ENCODE measurements at places on chromosomes 5 and 9.

DNA sequence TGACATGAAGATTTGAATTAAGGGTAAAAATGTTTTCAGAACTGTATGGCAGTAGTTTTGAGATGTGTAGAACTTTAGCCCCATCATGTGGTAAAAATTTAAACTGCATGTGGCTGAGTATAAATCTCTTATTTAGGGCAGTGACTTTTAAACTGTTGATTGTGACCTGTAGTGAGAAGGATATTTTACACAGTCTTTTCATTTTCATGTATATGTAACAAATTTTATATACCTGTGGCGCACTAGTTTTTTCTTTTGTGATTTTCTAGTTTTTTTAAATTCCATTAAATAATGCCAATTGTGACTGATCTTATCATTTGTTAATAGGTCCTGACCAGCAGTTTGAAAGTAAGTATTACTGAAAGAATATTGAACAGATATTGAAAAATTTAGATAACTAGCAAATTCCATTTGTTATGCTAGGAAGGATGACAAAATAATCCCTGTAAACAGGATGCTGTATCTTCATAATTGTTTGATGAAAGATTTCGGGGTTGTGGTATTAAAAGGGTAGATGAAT lies 47.2 kb downstream of the GPBP1 start:
- peak; percentile 70 for DNase-seq

- DNase-seq, result no peak
Observed at GRCh38 chr9:86274821-86275643, 7.3 kb downstream of the ISCA1 start.

DNA sequence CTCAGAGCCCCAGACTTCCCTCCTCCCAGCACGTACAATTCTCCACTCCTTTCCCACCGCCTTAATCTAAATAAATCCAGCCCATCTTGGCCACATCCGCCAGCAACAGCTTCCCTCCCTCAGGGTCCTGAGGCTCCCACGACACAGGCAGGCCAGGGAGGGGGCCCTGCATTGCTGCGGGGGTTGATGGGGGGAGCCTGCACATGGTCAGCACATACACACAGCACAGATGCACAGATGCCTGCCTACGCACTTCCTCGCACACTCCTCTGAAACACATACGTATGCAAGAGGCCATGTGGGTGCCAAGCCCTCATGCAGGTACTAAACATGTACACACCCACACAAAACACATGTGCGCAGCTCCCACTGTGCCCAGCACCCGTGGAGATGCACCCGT lies 14.8 kb downstream of the PDGFRB start:
- DNase-seq, result no peak

GRCh38 chr9:126842977-126843799 lies 17.3 kb upstream of the ZBTB34 start:
- no peak for DNase-seq

- peak; percentile 14 for DNase-seq
Observed at GRCh38 chr5:81971111-81971711, 612 bp upstream of the ATG10 start.

GRCh38 chr5:59421986-59422941 lies 471.3 kb downstream of the PDE4D start:
- no peak for DNase-seq

DNA sequence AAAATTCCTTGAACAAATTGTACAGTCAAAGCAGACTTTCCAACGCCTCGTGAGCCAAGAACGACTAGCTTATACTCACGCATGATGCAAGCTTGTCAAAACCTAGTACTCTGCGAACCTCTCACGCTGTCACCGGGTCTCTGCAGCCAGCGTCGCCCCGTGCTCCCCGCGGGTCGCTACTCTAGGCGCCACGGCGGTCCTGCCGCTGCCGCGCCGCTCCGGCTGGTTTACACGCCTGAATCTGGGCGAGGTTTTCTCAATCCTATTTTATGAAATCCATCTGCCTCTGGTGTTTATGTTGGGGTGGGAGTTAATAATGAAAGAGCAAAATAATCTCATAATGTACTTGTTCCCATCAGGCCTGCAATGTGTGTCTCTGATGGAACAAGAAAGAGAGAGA lies 90.9 kb downstream of the SV2C start:
- DNase-seq, result no peak

DNA sequence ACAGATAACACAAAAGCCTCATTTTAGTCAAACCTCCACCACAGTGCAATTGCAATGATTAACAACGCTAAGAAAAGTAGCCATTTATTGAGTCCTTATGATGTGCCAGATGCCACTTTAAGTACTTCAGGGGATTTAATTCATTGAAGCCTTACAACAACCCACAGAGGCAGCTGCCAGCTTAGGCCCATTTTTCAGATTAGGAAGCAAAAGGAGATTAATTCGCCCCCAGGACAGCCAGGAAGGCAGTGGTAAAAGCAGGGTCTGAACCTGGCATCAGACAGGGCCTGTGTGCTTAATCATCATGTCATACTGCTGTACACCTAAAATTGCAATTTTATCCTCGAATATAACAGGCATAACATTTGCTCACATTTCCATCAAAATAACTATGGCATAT lies 23.9 kb downstream of the MED27 start:
- DNase-seq, result no peak

- DNase-seq, result no peak
Observed at GRCh38 chr9:102054811-102055210, 316.4 kb upstream of the GRIN3A start.

DNA sequence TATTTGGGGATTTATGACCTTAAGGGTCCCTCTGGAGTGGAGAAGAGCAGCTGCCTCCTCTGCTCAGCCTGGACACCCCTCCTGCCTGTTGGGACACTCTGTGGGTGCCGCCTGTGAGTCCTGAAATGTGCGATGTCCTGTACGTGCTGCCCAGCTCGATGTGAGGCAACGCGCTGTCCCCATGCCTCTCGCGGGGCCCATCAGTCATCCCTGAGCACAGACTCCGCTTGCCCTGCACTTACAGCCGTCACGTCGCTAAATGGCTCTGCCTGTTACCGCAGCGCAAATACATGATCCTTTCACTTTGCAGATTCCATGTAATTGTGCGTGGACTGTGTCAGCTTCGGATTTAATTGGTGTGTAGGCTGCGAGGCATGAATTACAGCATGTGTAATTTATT lies 27.1 kb downstream of the IRX4 start:
- no peak for DNase-seq

DNA sequence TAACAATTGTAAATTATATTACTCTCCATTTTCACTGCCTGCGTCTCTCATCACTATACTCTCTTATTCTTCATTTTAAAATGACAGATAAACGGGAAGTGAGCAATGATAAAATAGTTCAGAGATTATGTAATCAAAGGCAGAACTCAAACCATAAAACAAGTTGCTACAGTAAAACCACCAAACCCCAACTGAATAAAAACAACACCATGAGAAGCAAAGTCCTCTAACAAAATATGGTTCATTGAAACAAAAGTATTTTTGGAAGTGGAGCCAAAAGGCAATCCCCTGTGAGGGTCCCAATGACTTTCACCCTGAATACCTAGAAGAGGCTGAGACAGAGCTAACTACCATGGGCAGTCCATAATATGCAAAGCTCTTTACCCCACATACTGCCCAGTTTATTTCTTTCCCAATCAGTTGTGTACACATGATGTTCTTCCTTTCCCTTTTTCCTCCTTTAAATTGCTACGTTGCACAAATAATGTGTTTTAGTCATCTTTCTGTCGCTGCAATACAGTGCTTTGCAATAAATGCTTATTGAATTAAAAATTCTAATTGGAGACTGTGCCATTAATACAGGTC lies 64.0 kb upstream of the PTGER4 start:
- DNase-seq, result peak; percentile 15

DNA sequence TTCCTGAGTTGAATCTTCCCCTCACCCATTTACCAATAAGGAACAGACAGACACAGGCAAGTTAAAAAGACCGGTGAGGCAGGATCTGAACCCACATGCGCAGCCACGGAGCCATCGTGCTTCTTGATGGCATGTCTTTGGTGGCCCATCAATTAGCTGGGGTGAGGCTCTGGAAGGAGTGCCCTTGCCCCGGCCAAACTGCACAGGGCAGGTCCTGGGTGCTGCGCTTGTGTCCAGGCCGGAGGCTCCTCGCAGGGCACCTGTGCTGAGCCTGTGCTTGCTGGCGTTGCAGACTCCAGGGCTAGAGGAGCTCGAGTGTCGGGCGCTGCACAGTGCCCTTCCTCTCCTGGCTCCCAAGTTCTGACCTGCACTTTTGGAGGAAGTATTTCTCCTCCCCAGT lies 66.4 kb downstream of the PSMB7 start:
- no peak for DNase-seq

DNA sequence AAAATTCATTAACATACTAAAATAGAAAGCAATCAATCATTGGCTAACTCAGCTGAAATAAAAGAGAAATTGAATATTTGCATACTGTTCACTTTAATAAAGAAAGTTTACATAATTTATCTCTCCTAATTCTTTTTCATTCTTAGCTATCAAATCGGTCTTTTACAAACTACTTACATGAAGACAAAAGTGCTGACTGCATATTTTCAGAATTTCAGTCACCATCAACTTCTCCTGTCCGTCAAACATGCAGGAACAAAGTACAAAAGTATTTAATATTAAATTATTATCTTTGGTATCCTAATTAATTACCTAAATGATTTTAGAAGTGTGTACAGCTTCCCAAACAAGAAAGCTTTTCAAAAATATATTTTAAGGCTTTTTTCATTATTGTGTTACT lies 248.4 kb downstream of the CYLC2 start:
- no peak for DNase-seq

DNA sequence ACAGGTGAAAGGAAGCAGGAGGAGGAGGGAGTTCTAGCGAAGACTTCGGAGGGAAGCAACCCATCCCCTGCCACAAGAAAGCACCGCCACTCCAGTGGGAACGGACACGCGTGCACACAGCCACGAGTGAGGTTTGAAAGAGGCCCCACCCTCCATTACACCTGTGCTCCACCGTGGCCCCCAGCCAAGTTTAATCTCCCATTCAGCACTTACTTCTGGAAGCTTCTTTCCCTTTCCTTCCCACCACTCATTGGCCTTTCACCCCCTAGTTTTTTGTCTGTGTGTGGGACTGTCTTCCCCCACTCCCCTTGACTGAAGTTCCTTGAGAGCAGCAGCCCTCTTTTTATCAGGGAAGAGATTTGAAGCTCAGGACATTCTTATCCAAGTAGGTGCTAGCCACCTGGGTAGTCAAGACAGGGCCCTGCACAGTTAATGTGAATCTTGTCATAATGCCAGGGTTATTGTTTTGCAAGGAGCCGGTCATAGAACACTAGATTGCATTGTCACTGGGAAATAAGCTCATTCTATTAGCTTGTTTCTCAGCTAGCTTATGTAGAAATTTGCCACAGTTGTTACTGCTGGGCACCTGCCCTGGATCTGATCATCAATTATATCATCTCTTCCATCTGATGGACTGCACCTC lies 256.0 kb downstream of the DOCK8 start:
- no peak for DNase-seq

DNA sequence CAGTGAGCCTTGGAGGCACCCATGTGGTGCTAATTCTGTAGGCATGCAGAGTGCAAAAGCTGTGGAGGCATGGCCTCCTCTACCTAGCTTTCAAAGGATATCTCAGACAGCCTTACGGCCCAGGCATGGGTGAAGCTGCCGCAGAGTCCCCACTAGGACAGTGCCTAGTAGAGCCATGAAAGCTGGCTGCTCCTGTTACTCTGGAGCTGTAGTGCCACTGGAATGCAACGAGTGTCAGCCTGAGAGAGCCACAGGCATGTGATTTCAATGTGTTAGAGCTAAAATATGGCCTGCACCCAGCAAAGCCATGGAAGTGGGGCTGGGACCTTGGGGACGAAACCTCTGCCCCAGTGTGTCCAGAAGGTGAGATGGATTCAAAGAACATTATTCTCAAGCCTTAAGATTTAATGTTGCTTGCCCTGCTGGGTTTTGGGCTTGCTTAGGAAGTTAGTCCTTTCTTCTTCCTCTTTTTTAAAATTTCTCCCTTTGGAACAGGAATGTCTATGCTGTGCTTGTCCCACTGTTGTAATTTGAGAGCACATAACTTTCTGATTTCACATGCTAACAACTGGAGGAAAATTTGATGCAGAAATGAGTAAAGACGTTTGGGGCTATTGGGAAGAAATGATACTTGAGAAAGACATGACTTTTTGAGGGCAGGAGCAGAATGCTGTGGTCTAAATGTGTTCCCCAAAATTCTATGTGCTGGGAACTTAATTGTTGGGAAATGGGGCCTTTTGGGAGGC lies 298.4 kb downstream of the PSAT1 start:
- no peak for DNase-seq

DNA sequence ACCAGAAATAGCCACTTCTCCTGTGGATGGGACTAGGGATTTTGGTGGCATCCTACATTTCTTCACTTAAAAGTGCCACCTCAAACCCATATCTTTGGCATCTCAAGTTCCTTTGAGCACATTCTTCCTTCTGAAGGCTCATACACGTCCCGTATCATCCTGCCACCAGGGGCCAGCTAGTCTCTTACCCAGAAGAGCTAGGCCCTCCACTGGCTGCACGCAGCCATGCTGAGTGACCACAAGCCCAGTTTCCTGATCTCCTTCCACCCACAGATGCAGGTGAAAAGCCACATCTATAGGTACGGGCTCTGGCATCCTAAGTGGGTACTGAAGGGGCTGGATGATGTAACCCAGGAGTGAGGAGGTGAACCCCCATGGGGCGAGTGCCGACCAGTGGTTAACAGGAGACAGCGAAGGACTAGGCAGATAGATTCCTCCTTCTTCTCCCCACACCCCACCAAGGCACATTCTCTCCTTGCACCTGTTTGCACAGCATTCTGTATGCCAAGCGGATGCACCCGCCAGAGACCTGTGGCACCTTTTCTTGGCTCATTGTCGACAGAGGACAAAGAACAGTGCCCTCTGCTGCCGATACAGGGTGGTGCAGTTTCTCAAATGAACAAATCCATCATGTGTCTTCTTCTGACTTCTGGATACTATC lies 14.4 kb upstream of the SCGB3A1 start:
- peak; percentile 78 for DNase-seq

GRCh38 chr5:172659570-172659908 lies 18.5 kb downstream of the NEURL1B start:
- no peak for DNase-seq

GRCh38 chr5:111389390-111390082 lies 122.8 kb downstream of the STARD4 start:
- no peak for DNase-seq

GRCh38 chr9:127767410-127767809 lies 11.1 kb downstream of the SH2D3C start:
- DNase-seq, result peak; percentile 33

DNA sequence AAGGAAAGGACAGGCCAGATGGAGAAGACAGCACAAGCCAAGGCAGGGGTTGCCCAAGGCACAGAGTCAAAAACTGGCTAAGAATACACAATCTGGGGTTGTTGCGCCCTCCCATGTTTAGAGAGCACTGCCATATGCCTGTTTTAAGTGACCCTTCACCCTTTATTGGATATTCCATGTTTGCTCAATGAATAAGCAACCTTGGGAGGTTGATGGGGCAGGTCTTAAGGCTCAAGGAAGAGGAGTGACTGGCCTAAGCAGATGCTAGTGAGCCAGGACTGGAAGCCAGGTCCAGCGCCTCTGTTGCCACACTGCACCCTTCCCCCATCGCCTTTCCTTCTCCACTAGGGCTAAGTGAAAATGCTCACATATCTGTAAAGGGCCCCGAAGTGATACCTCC lies 6.7 kb downstream of the TXN start:
- DNase-seq, result no peak

- no peak for DNase-seq
Observed at GRCh38 chr9:78778318-78778717, 481.4 kb downstream of the PSAT1 start.
